Activated CD8-positive, alpha-beta T cell treated with anti-CD3 and anti-CD28 coated beads, Interleukin-2, amount 10 ng/mL, durations not matched to agents 7 days and 5 days (primary cell): ENCODE measurements at places on chromosomes 6 and 20.

GRCh38 chr6:85049282-85049681 lies 284.9 kb upstream of the TBX18 start:
- no peak overlapping the region for H3K4me3 ChIP-seq
- no peak for DNase-seq
- no peaks in the 10 kb centered on the region for H3K36me3 ChIP-seq
- H3K4me1 ChIP-seq = no peaks in the 10 kb centered on the region
- H3K27ac ChIP-seq = no peak overlapping the region

DNA sequence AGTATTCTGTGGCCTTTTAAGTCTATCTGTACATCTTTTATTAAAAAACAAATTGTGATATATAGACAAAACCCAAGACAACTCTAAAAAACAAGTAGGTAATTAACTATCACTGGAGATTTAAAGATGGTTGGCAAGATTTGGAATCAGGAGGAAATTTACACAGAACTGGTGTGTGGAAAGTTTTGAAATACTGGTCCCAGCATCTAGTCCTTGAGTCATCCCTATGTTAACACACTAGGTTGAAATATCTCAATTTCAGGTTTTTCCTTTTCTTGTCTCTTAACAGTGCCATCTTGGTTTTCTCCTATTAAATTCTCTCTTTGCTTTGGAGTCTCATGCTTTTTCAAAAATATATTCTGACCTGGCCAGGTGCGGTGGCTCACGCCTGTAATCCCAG lies 27.5 kb downstream of the SASH1 start:
- no peaks in the 10 kb centered on the region for H3K36me3 ChIP-seq
- no peak overlapping the region for H3K4me3 ChIP-seq
- H3K27me3 ChIP-seq = peaks cover 9% of the 10 kb centered on the region

DNA sequence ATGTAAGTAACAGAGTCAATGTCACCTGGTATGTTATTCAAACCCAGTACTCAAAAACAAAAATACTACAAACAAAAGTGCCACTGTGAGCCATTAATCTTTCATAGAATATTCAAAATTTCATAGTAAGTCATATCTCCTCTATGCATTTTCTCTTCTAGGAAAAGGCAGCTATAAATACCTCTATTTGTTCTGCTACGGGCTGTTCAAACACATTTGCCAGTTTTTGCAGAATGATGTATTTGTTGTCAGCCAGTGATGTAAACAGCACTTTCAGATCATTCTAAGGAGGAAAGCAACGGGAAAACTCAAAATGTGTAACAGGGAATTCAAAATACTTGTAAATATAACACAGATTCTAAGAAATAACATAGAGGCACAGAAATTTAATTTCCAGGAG lies 388.2 kb downstream of the SYNE1 start:
- no peak for DNase-seq
- no peaks in the 10 kb centered on the region for H3K4me1 ChIP-seq
- H3K27ac ChIP-seq = no peak overlapping the region
- H3K27me3 ChIP-seq = no peaks in the 10 kb centered on the region
- no peak overlapping the region for H3K4me3 ChIP-seq
- H3K36me3 ChIP-seq = peaks cover 20% of the 10 kb centered on the region

DNA sequence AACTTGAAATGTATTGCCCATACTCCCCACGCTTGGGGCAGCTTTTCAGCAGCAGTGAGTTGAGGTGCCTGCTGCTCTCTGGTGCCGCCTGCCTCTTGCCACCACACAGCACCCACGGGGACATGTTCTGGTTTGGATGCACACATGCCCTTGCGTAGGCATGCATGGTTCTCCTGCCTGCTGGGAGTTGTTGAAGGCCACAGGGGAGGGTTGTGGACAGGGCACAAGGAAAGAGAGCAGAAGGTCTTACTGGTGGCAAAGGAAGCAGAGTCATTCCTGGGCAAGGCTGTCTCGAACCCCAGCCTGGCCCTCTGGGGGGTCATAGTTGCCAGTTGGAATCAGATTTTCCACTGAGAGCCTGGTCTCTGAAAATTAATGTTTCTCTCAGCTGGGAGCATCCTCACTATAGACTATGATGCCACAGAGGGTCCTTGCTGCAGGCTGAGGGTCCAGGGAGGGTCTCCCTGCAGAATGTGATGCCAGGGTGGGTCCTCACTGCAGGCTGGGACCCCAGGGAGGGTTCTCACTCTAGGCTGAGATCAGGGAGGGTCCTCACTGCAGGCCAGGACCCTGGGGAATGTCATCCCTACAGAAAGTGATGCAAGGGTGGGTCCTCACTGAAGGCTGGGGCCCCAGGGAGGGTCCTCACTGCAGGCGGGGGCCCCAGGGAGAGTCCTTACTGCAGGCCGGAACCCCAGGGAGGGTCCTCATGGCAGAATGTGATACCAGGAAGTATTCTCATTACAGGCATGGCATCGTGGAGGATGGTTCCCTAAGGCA lies 59.2 kb downstream of the TOX2 start:
- H3K4me1 ChIP-seq = peaks cover 2% of the 10 kb centered on the region
- H3K27me3 ChIP-seq = peaks cover 33% of the 10 kb centered on the region
- no peak for DNase-seq
- H3K4me3 ChIP-seq = no peak overlapping the region
- no peak overlapping the region for H3K27ac ChIP-seq
- H3K36me3 ChIP-seq = peaks cover 5% of the 10 kb centered on the region

DNA sequence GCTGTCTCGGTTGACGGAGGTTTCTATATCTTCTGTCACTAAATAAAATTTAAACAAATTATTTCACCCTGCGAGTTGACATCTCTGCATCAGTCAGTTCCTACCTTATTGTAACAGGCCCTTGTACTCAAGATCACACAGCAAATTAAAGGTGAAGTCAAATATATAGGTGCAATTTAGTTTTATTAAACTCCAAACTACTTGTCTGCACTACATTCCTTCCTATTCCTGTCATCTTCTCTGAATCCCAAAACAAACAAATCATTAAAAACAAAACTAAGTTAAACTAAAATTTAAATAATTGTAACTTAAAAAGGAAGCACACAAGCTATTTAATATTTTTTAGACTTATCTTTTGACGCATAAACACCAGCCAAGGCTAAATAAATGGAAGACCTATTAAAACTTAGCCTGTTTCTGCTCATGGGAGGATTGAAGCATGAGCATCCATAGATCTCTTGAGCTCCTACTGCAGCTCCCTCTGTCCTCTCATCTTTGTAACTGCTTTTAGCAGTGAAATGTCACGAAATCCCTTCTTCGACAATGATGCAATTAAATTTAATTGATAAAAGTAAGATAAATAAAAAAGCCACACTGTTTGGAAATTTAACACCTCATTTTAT lies 1152.3 kb upstream of the GJE1 start:
- no peak for DNase-seq
- H3K4me3 ChIP-seq = no peak overlapping the region
- no peaks in the 10 kb centered on the region for H3K36me3 ChIP-seq

DNA sequence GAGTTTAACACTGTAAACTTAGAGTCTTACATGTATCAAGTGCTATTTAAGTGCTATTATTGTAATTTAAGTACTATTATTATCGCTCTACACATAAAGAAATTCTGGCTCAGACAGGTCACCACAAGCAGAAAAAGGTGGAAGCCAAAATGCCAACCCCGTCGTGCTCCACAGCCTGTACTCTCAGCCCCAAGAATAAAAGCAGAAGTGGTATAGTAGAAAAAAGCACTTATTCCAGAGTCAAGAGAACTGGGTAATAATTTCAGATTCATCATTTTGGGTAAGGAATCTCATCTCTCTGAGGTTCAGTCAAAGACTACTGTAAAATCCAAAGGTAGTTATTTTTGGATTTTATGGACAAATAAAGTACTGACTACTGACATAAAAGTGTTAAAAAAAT lies 943 bp downstream of the ZUP1 start:
- H3K4me1 ChIP-seq = peaks cover 40% of the 10 kb centered on the region
- H3K4me3 ChIP-seq = peak overlapping the region; percentile 100
- DNase-seq = no peak
- H3K36me3 ChIP-seq = peaks cover 27% of the 10 kb centered on the region
- peaks cover 13% of the 10 kb centered on the region for H3K27me3 ChIP-seq

- H3K36me3 ChIP-seq = no peaks in the 10 kb centered on the region
- no peak for DNase-seq
- no peak overlapping the region for H3K4me3 ChIP-seq
- no peaks in the 10 kb centered on the region for H3K4me1 ChIP-seq
- H3K27me3 ChIP-seq = peaks cover 7% of the 10 kb centered on the region
Measured at GRCh38 chr6:11665604-11666326, 112.8 kb downstream of the ADTRP start.

DNA sequence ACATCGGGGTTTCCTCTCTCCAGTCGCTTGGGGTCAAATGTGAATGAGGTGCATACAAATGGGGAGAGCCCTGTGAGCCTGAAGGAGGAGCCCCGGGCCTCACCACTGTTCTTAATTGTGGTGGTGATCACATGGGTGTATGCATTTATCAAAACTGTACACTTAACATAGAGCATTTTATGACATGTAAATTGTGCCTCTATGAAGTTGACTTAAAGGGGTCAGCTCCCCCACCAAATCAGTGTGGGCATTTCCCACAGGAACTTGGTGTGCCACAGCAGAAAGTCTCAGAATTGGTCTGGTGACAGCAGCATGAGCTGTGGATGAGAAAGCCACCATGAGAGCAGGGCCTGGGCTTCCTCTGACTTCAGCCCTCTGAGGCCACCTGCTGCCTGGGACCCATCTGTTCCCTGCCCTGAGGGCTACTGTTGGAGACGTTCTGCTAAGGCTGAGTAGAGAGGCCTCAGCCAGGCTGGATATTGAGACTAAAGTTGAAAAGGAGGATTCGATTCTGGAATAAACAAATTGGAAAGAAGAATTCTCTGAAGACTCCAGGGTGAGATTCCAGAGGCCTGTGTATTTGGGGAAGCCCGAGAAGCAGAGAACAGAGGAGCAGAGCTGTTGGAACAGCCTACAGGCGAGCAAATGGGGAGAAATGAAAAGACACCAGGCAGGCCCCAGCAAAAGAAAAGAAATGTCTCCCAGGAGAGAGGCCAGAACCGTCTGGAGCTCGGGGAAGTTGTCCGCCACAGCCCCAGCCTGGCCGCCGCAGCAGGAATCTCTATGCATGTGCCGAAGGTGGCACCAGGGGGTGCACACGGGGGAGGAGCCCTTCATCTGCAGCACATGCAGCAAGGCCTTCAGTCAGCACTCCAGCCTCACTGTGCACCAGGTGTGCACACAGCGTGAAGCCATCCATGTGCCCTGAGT lies 37.6 kb upstream of the XRN2 start:
- H3K27me3 ChIP-seq = peaks cover 4% of the 10 kb centered on the region
- no peaks in the 10 kb centered on the region for H3K36me3 ChIP-seq
- H3K4me1 ChIP-seq = no peaks in the 10 kb centered on the region
- H3K27ac ChIP-seq = no peak overlapping the region
- no peak overlapping the region for H3K4me3 ChIP-seq
- no peak for DNase-seq

DNA sequence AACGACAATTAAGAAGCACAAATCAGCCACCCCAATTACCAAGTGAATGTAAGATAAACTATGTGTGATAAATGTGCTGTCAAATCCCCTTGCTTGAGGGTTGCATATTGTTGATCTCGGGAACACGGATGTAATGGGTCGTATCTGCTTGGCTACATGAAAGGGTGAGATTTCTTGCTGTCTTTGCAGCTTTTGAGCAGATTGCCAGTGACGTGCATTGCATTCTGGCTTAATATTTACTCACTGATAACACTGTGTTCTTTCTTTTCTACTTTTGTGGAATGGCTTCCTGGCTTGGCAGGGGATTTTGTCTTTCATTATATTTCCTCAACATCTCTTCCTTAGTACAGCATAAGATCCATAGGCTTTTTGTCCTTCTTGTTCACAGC lies 10.5 kb upstream of the FAM210B start:
- H3K27me3 ChIP-seq = peaks cover 28% of the 10 kb centered on the region
- no peak for DNase-seq
- no peak overlapping the region for H3K27ac ChIP-seq
- no peak overlapping the region for H3K4me3 ChIP-seq
- H3K36me3 ChIP-seq = no peaks in the 10 kb centered on the region

DNA sequence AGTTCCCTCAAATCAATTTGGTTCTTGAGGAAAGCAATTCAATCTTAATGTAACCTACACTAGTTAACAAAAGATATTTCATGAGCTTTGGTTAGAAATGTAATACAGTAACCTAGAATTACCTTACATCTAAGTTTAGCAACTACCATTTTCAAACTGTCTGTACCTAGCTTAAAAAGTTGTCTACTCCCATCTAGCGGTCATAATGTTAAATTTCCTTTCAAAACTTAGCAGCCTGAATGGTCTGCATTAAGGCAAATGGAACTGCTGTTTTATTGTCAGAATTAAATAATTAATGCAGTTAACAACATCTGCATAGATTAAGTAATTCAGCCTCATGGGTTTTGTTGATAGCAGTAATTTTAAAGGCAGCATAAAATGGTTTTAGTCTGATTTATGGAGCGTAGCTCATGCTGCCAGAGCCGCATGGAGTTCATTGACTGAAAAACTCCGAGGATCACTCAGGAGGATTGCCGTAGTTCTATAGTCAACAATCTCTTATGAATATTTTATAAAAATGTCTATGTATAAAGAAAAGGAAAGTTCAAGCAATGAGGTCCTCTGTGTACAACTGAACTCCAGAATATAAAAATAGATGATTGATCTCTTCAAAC lies 485.4 kb upstream of the MANEA start:
- H3K27me3 ChIP-seq = no peaks in the 10 kb centered on the region
- no peaks in the 10 kb centered on the region for H3K36me3 ChIP-seq
- H3K4me3 ChIP-seq = no peak overlapping the region
- no peak overlapping the region for H3K27ac ChIP-seq
- no peaks in the 10 kb centered on the region for H3K4me1 ChIP-seq
- no peak for DNase-seq

DNA sequence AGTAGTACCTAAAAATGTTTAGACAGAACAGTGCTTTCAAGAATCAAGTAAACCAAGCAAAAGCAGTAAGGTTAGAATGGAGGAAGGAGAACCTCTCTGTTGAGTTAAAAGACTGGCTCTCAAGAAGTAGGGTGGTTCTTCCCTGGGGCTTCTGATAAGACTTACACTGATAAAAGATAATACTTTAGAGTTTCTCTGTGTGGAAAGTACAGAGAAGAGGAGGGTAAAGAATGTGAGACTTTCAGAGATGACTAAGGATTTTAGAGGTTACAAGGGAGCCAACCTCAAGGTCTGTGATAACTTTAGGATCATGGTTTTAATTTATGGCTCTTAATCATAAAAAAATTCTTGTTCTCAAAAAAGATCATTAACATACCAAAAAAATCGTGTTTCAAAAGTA lies 30.9 kb upstream of the ALDH8A1 start:
- H3K27me3 ChIP-seq = no peaks in the 10 kb centered on the region
- DNase-seq = no peak
- peaks cover 62% of the 10 kb centered on the region for H3K36me3 ChIP-seq
- no peak overlapping the region for H3K4me3 ChIP-seq
- peak overlapping the region; percentile 32 for H3K27ac ChIP-seq
